Suppressor macrophage treated with lipopolysaccharide for 4 hours (primary cell): ENCODE measurements at places on chromosomes 5 and 9.
A peak's percentile ranks its signal among the peaks of the same experiment; 100 is the strongest.

GRCh38 chr9:97852001-97852398 lies 1.0 kb upstream of the FOXE1 start:
- no peak for DNase-seq

DNA sequence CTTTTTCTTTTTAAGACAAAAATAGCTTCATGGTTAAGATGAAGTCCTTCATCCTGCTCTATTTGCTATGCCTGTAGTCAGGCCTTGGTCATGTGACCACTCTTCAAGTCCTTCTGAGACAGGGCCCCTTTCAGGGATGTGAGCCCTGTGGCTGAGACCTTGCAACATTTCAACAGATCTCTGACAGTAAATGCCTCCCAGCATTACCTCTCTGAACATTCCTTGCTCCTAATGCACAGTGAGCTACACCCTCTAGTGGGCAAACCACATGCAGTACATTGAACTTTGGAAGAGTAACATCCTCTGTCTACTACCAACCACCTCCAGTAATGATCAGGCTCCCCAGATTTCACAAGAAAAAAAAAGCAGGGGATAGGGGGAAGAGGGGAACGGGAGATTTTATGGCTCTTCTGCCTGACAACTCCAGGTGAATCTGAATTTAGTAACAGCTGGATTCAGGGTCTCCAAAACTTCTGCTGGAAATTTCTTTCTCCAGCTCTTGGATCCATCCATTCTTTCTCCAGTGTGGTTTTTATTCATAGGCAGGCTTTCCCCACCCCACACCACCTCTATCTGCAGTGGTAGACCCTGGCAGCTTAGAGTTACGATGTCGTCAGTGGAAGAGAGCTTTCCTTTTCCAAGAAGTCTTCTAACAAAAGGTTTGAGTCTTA lies 8.9 kb upstream of the FBXO38 start:
- DNase-seq = peak; percentile 69

DNA sequence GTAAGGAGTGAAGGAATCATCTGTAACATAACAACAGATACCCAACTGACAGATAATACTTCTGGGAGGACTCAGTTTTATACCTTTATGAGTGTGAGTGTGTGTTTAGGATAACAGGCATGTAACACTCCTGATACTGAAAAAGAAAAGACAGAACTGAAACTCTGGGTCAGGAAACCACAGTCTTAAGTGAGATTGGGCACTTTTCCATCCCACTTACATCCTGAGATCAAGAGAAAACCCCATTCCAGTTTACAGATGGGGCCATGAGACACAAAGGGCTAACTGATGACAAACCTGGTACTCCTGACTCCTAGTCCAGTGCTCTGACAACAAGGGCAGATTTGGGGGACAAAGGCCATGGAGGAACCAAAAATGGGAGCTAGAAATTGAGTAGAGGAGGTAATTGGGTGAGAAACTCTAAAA lies 18.0 kb downstream of the IL5 start:
- DNase-seq = peak; percentile 33

GRCh38 chr9:82184524-82184923 lies 196.0 kb downstream of the SPATA31D1 start:
- no peak for DNase-seq

DNA sequence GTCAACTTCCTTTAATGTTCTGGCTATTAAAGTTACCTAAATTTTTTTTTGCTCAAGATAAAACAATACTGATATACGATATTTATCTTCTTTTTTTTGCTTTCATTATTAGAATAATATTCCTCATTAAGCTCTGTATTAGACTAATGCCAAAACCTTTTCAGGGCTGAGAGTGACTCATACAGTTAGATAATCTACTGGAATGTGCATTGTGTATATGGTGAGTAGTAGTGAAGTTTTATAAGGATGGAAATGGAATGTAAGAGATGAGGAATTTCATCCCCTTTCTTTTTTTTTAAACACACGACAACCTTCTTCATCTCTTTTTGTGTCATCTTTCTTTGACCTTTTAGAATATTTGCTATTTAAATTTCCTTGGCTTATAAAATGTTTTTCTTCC lies 268.6 kb downstream of the ISL1 start:
- DNase-seq = no peak

DNA sequence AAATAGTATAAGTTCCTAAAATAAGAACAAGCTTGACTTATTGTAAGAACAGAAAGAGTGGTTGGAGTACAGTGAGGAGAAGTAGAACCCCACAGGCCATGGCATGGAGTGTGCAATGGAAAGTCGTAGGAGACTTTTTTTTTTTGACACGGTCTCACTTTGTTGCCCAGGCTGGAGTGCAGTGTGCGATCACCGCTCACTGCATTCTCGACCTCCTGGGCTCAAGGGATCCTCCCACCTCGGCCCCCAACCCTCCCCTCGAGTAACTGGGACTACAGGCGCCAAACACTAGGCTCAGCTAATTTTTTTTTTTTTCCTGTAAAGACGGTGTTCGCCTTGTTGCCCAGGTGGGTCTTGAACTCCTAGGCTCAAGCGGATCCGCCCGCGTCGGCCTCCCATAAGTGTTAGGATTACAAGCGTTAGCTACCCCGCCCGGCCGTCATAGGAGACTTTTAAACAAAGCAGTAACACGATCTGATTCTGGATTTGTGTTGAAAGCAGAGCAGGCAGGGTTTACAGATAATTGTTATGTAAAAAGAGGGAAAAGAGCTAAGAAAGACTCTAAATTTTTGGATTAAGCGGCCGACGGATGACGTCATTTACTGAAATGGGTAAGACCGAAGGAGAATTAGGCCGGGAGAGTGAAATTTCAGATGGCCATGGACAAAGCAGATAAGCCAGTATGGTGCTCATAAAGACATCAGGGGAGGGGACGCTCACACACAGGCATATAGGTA lies 752 bp downstream of the TSTD2 start:
- DNase-seq = peak; percentile 74

DNA sequence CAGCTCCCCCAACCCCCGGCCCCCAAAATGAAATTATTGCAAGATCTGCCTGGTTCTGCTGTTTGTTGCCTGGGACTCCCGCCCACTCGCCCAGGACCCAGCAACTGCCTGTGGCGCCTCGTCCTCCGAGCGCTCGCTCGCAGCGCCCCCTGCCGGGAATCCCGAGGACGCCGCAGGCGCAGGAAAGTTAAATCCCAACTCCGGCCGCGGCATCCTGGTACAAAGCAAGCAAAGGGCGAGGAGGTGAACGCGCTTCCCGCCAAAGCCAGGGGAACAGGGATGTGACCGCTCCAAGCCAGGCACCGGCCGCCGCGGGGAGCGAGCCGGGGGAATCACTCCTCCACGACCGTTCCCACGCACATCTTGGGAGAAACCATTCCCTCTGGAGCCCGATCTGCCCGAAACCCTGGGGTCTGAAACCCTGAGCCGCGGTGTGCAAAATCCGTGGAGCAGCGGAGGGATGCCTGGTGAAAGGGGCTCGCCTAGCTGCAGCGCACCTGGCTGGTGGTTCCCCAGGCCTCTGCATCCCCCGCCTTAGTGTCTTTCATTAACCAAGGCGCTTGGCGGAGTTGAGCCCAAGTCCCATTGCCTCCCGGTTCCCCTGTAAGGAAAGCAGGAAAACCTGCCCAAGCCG lies 1.3 kb downstream of the SEMA5A start:
- DNase-seq = peak; percentile 61

DNA sequence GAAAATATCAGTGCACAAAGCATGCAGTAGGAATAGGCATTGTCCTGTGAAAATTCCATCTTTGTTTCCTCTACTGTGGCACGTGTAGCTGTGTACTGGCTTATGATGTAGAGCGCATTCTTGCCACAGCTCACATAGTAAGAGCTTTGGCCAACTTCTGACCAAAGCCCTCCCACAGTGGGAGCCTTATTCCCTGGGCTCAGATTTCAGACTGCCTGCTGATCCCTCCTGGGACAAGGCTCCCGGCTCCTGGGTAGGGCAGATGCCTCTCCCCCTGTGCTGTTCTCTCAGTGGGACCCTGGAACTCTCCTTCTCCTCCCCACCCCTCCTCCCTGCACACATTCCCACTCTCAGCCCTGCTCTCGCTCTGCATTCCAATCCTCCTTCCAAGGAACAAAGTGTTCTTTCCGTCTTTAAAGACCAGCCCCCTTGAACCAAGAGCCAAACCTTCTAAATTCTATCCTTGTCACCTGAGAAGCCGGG lies 17.5 kb downstream of the LCP2 start:
- DNase-seq = no peak

DNA sequence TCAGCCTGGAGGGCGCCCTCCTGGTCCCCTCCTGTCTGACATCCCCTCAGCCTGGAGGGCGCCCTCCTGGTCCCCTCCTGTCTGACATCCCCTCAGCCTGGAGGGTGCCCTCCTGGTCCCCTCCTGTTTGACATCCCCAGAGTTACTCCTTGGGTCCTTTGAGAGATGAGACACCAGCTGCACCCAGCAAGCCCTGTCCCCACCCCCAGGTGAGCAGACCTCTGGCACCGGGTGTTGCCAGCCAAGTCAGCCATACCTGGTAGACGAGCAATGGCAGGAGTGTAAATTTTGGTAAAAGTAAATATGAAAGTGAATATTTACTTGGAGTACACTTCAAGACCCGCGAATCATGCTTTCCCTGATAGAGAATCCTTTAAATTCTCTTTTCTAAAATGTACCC lies 25.4 kb downstream of the EXOC3 start:
- DNase-seq = no peak

GRCh38 chr5:159697530-159697929 lies 218.8 kb upstream of the ADRA1B start:
- no peak for DNase-seq

- DNase-seq = peak; percentile 68
Measured at GRCh38 chr5:142922223-142922952, 152.2 kb downstream of the ARHGAP26 start.

DNA sequence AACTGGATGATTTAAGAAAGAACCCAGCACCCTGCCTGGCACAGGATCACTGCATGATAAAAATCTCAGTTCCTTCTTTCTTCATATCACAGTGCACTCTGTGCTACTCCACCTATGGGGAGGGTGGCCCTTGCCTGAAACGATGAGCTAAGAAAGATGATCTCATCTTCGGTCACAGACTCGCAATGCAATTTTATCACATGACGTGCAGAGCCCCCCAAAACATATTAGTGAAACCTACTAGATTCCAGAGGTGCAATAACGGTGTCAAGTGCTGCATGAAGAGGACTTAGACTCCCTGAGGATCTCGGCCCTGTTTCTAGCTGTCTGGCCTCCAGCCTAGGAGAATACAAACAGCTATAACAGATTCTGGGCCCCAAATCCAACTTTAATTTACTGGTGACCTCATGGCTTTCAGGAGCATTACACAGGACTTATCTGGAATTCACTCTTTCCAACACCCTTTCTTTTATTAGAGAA lies 104.0 kb downstream of the EBF1 start:
- no peak for DNase-seq

- DNase-seq = no peak
Measured at GRCh38 chr5:149254506-149254905, 17.2 kb upstream of the AFAP1L1 start.

DNA sequence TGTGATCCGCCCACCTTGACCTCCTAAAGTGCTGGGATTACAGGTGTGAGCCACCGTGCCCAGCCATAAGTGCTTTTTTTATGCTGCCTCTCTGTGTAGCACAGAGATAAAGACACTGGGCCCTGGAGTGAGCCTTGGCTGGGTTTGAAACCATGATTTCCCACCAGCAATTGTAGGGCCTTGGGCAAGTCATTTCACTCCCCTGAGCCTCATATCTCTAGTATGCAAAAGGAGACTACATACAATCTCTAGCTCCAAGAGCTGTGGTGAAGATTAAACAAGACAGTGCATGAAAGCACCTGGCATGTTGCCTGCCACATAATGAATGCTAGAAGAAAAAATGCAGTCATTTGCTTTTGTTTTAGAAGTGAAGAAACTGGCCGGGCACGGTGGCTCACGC lies 3.9 kb downstream of the FABP6 start:
- DNase-seq = no peak

DNA sequence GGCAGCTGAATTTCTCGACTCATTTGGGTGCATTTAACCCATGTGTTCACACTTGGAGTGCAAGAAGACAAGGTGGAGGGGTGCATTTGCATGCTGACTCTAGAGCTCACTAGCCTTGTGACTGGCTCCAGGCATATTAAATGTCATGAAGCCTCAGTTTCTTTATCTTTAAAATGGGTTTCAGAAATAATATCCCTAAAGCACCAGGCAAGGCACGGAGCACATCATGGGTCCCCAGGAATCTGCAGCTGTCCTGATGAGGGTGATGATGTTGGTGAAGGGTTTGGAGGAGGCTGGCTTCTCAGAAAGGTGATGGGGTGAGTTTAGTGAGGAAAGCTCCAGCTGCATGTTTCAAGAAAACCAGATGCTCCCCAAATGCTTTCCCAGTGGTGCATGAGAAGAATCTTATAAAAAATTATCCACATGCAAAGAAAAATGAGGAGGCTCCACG lies 14.8 kb downstream of the STC2 start:
- DNase-seq = no peak

- no peak for DNase-seq
Measured at GRCh38 chr9:124688238-124688904, 82.7 kb downstream of the NR6A1 start.

DNA sequence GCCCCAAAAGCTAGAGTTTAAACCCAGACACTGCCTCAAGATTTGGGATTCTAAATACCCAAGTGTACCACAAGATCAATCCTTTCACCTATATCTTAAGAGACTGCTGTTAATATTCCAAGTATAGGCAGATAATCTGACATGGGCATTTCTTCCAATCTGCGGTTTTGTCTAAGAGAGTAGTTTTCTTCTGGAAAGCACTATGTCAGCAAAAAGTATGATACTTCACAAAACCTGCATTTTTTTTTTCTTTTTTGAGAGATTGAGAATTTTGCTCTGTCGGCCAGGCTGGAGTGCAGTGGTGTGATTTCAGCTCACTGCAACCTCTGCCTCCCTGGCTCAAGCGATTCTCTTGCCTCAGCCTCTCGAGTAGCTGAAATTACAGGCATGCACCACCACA lies 190.7 kb upstream of the TYRP1 start:
- DNase-seq = no peak

- no peak for DNase-seq
Measured at GRCh38 chr5:13348568-13348967, 595.9 kb downstream of the DNAH5 start.

GRCh38 chr9:72478966-72479365 lies 42.4 kb upstream of the TMC1 start:
- no peak for DNase-seq

- DNase-seq = peak; percentile 59
Measured at GRCh38 chr9:89996773-89997172, 392.0 kb downstream of the GADD45G start.

- no peak for DNase-seq
Measured at GRCh38 chr5:107384256-107384655, 286.5 kb downstream of the EFNA5 start.
